ENCODE measurements at places on chromosomes 4 and X. TPM values are rescaled to one million over a fixed set of nuclear protein-coding genes. Genes with fewer than 3 reads are reported as not detected.

- H3K27me3 ChIP-seq, result no peaks in the 10 kb centered on the region
- no peak overlapping the region for H3K27ac ChIP-seq
- H3K4me3 ChIP-seq, result no peak overlapping the region
- H3K36me3 ChIP-seq, result no peaks in the 10 kb centered on the region
- no peak for DNase-seq
These were observed 431.5 kb upstream of the RASGEF1B start for GRCh38 chr4:81903212-81903611.

GRCh38 chr4:154877110-154877760 lies 96.2 kb downstream of the RBM46 start:
- DNase-seq, result no peak
- H3K4me3 ChIP-seq, result no peak overlapping the region
- H3K36me3 ChIP-seq, result no peaks in the 10 kb centered on the region
- H3K27me3 ChIP-seq, result no peaks in the 10 kb centered on the region
- no peaks in the 10 kb centered on the region for H3K4me1 ChIP-seq

DNA sequence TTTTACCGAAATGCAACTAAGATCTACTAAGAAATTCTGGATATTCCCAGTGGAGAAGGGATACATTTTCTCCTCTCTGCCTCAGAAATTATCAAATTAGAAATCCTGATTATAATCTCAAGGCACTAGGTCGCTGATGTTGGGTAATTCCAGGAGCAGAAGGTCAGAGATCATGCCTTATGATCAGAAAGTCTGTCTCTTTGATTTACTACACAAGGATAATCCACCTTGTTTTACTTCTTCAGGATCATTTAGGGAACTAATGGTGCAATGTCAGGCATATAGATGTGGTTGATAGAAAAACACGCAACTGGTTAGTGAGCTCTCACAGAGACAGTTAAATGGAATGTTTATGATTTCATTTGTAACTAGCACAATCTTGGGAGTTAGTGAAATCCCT lies 1069.7 kb downstream of the STIM2 start:
- H3K27ac ChIP-seq, result no peak overlapping the region
- H3K36me3 ChIP-seq, result no peaks in the 10 kb centered on the region
- DNase-seq, result no peak
- no peaks in the 10 kb centered on the region for H3K4me1 ChIP-seq
- H3K4me3 ChIP-seq, result no peak overlapping the region

The SSX1 gene
- not detected for total RNA-seq

DNA sequence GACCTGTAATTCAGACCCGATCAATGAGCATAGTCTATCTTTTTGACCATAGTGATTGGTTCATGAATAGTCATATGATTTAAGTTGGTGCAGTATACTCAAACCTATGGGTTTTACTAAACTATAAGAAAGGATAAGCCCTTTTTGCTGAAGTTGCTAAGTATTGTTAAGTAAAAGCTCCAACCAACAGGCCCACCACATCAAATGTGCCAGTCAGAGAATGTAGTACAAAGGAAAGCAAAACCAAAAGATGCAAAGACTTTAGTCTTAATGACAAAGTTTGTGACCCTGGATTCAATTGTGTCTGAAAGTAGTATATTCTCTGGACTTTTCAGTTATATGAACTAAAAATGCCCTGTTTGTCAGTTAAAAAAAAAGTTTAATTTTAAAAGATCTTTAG lies 208.1 kb upstream of the TET2 start:
- no peaks in the 10 kb centered on the region for H3K27me3 ChIP-seq
- no peaks in the 10 kb centered on the region for H3K4me1 ChIP-seq
- DNase-seq, result no peak
- H3K27ac ChIP-seq, result no peak overlapping the region

The ZGRF1 gene
- 5.9 TPM for total RNA-seq

The BEX2 gene
- 19.3 TPM for total RNA-seq

The TRMT44 gene
- 18.7 TPM for total RNA-seq

- DNase-seq, result no peak
- no peaks in the 10 kb centered on the region for H3K27me3 ChIP-seq
- H3K4me3 ChIP-seq, result no peak overlapping the region
- no peaks in the 10 kb centered on the region for H3K4me1 ChIP-seq
These were observed 74.1 kb downstream of the ZAR1 start for GRCh38 chr4:48564151-48564550.

DNA sequence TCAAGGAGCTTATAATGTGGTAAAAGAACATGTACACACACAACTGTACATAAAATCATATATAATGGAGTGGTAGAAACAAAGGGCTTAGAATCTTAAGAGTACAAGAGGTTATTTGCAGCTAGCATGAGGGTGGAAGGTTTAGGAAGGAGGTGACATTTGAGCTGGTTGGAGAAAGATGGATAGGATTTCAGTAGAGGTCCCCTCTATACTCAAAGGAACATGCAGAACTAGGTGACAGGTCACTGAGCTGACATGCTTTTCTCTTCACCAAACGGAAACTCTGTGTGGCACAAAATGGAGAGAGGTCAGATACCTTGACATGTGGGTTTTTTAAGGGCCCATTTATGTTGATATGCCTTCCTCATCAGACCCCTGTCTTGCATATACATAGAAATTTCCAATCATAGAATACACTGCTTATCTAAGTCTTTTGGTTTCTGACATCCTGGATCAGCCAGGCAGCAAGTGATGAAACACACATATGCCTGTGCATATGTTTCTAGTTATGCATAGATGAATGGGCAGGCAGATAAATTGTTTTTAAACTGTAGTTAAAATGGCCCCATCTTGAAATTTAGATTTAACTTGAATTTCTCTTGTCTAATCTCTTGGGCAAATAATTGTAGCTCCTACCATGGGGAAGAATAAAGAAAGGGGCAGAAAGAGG lies 29.3 kb downstream of the CLCN5 start:
- H3K36me3 ChIP-seq, result no peaks in the 10 kb centered on the region
- no peak for DNase-seq
- H3K4me1 ChIP-seq, result no peaks in the 10 kb centered on the region
- H3K4me3 ChIP-seq, result no peak overlapping the region

GRCh38 chrX:13952581-13952980 lies 77.1 kb downstream of the GEMIN8 start:
- H3K4me1 ChIP-seq, result no peaks in the 10 kb centered on the region
- no peaks in the 10 kb centered on the region for H3K36me3 ChIP-seq
- no peak for DNase-seq
- H3K27ac ChIP-seq, result no peak overlapping the region

- H3K27me3 ChIP-seq, result no peaks in the 10 kb centered on the region
- no peak overlapping the region for H3K27ac ChIP-seq
- H3K36me3 ChIP-seq, result no peaks in the 10 kb centered on the region
- peaks cover 2% of the 10 kb centered on the region for H3K4me1 ChIP-seq
These were observed 172.8 kb downstream of the SCFD2 start for GRCh38 chr4:53193111-53193510.

- H3K36me3 ChIP-seq, result peaks cover 4% of the 10 kb centered on the region
- no peak for DNase-seq
- H3K27ac ChIP-seq, result no peak overlapping the region
- no peaks in the 10 kb centered on the region for H3K4me1 ChIP-seq
- H3K27me3 ChIP-seq, result no peaks in the 10 kb centered on the region
These were observed 80.2 kb downstream of the FGF16 start for GRCh38 chrX:77527233-77528001.

The SPANXN1 gene
- total RNA-seq, result not detected

GRCh38 chr4:78057600-78058550 lies 752 bp downstream of the FRAS1 start:
- peaks cover 3% of the 10 kb centered on the region for H3K4me1 ChIP-seq
- peak; percentile 52 for DNase-seq
- peak overlapping the region; percentile 65 for H3K27ac ChIP-seq
- no peaks in the 10 kb centered on the region for H3K36me3 ChIP-seq
- H3K4me3 ChIP-seq, result peak overlapping the region; percentile 58

GRCh38 chr4:100590325-100590724 lies 72.5 kb upstream of the EMCN start:
- H3K36me3 ChIP-seq, result no peaks in the 10 kb centered on the region
- H3K27ac ChIP-seq, result no peak overlapping the region
- H3K27me3 ChIP-seq, result no peaks in the 10 kb centered on the region
- H3K4me1 ChIP-seq, result peaks cover 9% of the 10 kb centered on the region
- no peak overlapping the region for H3K4me3 ChIP-seq

DNA sequence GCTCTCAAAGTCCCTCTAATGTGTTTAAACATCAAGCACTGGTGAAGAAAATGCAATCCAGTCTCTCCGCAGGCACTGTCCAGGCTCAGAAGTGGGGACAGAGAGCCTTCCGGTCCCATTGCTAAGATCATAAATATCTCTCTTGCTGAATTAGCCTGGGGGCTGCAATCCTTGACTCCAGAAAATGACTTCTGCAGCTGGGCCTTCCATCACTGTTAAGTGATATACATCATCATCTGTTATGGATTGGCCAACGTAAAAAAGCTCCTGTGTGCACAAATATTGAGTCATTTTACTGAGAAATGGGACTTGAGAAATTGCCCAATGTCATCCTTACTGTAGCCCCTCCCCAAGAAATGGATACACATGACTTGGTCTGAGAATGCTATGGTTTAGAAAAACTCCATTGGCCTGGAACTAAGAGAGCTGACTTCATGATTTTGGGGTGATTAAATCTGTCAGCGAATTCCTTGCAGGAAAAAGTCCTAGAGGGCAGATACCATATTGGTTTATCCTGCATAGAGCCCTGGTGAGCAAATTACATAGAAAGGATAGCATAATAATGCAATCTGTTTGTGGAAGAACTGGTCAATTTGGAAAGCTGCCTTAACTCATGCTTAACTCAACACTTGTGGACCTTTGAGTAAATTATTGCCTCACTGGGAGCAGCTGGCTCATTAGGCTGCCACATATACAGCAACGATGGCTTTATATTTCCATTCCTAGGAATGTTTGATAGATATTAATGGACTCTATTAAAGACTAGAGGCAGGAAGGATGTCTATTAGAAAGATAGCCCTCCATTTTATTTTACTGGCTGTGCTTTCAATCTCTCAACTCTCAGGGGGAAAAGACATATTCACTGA lies 346.1 kb downstream of the GBA3 start:
- no peak for DNase-seq
- H3K4me1 ChIP-seq, result no peaks in the 10 kb centered on the region
- no peak overlapping the region for H3K4me3 ChIP-seq
- H3K27me3 ChIP-seq, result no peaks in the 10 kb centered on the region
- H3K27ac ChIP-seq, result no peak overlapping the region

The GABRB1 gene
- total RNA-seq, result not detected

The SPANXA1 gene
- total RNA-seq, result not detected

The ZAR1 gene
- total RNA-seq, result 0.23 TPM

GRCh38 chr4:110793890-110794554 lies 171.1 kb upstream of the PITX2 start:
- H3K4me3 ChIP-seq, result no peak overlapping the region
- no peaks in the 10 kb centered on the region for H3K36me3 ChIP-seq
- no peak overlapping the region for H3K27ac ChIP-seq
- no peaks in the 10 kb centered on the region for H3K27me3 ChIP-seq
- H3K4me1 ChIP-seq, result no peaks in the 10 kb centered on the region

The GBA3 gene
- not detected for total RNA-seq

- H3K4me1 ChIP-seq, result no peaks in the 10 kb centered on the region
- no peaks in the 10 kb centered on the region for H3K27me3 ChIP-seq
- H3K27ac ChIP-seq, result no peak overlapping the region
- no peaks in the 10 kb centered on the region for H3K36me3 ChIP-seq
- DNase-seq, result no peak
These were observed 1629.2 kb upstream of the ADGRL3 start for GRCh38 chr4:59570860-59571476.

- DNase-seq, result no peak
- no peaks in the 10 kb centered on the region for H3K27me3 ChIP-seq
- H3K4me1 ChIP-seq, result no peaks in the 10 kb centered on the region
- no peak overlapping the region for H3K4me3 ChIP-seq
- H3K27ac ChIP-seq, result no peak overlapping the region
These were observed 7.7 kb downstream of the OCIAD2 start for GRCh38 chr4:48898733-48899431.

The TXK gene
- total RNA-seq, result 3.0 TPM
